ENCODE measurements at places on chromosomes 4 and X.
A peak's percentile ranks its signal among the peaks of the same experiment; 100 is the strongest.

DNA sequence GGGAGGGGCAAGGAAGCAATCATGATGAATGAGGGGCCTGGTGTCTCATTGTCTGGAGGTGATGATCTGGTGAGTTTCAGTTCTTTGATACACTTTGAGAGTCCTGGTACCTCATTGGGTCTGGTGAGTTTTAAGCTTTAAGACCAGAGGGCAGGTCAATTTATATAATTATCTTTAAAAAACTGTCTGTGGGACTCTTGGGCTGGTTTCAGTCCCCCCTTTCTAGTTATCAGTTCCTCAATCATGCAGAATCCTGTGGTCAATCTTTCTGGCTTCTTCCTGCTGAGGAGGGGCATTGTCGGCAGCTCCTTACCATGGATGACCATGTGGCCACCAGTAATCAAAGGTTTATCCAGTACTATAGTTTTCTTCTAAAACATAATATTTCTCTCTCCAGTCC is 789.1 kb downstream of the PCDH18 start:
- no peak for DNase-seq

DNA sequence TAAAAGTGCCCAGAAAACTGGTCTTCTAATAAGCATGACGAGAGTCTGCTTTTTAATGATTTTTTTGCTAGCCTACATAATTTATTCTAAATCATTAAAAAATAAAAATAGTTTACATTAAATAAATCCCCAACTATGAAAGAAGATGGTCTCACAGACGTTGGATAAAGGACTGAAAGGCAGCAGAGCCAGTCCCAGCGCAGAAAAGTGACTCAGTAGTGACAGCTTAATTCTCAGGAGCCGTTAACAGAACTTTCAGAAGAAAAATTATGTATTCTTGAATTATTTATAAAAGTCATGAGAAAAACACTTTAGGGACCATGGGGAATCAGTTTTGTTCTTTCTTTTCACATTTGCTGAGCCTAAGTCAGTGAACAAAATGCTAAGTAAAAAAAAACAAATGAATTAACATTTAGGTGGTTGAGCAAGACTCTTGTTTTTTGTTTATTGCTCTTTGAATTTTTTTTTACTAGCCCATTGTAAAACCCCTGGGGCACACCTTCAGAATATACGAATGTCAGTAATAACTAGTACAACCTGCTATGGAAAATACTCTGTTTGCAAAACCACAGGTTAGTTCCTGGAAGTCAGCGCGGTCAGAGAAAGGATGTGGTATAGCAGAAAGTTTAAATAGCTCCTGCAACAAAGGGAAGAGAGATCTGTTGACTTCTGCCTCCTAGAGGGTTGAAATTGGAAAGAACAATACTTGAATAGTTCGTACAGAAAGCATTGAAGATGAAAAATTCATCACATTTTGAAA is 50.4 kb upstream of the CCDC160 start:
- DNase-seq: peak; percentile 57

DNA sequence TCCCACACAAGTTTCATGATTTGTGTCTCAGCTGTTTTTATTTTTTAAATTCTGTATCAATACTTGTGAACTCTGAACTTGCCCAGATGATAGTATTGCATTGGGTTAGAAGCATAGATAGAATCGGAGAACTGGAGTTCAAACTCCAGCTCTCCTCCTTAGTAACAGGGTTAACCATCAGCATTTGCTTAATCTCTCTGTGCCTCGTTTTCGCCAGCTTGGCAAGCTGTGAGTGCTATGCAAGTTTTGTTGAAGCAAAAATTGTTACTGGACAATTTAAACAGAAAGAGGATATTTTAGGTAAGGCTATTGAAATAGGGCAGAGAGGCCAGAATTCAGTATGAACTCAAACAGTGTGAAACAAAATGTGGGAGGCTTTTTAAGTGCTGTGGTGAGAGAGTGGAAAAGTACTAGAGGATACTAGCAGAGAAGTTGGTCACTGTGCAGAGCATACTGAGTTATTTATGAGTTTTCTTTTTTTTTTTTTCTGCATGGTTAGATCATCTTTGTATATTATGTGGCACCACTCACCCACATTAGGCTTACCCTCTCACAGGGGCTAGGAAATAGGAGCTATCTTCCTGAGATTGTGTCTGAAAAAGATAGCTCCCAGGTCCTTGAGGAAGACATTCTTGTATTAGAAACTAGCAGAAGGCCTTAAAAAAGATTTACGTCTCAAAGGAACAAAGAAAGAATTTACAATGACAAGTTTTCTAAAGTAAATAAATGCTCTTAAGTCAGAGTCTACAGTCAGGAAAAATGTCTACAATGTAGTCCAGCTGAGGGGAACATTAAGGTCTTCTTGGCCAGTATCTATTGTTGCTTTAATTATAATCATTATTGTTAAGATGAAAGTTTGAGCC is 1126.6 kb downstream of the FAT4 start:
- no peak for DNase-seq

DNA sequence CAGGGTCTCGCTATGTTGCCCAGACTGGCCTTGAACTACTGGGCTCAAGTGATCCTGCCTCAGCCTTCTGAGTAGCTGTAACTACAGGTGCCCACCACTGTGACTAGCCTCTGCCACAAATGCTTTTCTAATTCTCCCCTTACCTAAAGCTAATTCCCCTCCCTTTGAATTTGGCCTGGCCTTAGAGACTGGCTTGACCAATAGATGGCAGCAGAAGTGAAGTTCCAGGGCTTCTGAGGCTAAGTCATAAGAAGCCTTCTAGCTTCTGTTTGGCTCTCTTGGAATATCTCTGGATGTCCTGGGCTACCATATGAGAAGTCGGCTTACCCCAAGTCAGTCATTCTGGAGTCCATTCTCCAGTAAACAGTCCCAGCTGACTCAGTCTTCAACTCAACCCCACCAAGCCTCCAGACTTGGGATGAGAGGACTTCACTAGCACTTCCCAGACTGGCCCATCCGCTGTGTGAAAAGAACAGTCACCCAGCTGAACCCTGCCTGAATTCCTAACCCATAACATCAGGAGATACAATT is 61.0 kb downstream of the HPRT1 start:
- no peak for DNase-seq

DNA sequence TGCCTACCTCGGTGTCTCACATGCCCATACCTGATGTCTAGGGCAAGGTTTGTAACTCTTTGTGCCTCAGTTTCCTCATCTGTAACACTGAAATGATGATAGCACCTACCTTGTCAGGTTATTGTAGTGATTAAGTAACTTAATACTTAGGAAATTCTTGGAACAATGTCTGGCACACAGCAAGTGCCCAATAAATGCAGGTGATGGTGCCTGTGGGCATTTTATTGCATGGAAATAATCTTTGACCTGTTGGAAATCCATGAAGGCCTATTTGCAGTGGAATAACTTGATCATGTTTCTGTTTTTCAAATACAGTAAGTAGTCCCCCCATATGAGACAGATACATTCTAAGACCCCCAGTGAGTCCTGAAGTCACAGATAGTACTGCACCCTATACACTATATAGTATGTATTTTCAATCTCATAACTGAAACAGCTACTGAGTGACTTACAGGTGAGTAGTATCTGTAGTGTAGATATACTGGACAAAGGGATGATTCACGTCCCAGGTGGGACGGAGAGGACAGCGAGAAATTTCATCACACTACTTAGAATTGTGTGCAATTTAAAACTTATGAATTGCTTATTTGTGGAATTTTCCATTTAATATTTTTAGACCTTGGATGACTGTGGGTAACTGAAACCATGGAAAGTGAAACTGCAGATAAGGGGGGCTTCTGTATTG is 42.1 kb downstream of the AFF1 start:
- no peak for DNase-seq

- no peak for DNase-seq
Observed at GRCh38 chr4:109378076-109378475, 55.5 kb upstream of the SEC24B start.

DNA sequence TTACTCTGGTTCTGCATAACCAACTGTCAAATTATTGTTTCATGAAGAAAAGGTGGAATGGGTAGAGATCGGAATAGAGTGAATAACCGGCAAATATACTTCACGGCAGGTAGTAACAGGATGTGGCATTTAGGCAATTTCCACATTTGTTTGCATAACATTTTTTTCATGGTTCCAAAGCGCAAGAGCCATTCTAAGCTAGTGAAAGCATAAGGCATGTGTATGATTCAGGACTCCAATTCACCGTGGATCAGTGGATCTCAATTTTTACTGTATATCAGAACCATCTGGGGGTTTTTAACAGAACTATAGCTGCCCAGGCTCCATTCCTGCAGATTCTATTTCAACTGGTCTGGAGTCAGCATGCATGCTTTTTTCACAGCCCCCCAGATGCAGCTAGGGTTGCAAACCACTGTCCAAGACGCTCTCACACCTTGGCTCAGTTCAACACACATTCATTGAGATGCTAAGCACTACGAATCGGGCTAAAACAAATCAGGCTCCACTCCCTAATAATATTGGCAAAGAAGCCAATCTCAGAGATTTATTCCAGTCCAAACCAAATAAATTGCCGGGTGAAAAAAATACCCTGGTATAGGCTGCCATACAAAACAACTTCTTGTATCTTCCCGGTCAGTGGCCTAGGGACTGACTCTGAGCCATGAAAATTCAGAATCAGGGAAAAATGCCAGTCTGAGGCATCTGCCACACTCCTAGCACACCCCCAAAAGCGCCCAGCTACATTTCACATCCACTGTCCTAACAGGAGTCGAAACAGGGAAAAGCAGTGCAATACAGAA is 30.0 kb downstream of the AFAP1 start:
- no peak for DNase-seq

- no peak for DNase-seq
Observed at GRCh38 chr4:130233377-130234047, 1137.6 kb downstream of the C4orf33 start.

DNA sequence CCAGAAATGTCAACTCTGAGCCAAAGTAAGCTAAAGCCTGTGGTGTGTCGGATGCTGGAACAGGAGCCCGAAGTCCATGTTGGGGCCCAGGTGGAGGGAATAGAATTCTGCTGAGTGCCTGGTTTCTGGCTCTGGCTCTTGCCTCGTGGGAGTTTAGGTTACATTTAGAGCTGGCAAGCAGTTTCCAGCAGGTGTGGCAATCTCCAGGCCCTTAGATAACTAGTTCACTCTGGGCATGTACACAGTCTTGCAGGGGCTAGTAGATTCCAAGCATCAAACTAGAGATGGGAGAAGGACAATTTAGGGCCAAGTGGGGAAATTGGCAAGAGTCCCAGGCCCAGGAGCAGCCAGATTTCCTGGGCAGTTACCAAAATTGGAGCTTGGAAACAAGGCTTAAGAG is 56.3 kb upstream of the STOX2 start:
- DNase-seq: no peak

DNA sequence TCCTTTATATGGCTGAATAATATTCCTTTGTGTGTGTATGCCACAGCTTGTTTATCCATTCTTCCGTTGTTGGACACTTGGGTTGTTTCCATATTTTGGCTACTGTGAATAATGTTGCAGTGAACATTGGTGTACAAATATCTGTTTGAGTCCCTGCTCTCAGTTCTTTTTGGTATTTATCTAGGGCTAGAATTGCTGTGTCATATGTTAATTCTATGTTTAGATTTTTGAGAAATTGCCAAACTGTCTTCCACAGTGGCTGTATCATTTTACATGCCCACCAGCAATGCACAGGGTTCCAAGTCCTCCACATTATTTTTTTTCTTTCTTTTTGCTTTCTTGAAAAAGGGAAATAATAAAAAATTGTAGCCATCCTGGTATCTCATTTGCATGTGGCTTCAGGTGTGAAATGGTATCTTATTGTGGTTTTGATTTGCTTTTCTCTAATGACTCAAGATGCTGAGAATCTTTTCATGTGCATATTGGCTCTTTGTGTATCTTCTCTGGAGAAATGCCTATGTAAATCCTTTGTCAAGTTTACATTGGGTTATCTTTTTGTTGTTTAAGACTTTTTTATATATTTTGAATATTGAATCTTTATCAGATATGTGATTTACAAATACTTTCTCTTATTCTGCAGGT is 129.7 kb downstream of the RAPGEF2 start:
- DNase-seq: no peak

DNA sequence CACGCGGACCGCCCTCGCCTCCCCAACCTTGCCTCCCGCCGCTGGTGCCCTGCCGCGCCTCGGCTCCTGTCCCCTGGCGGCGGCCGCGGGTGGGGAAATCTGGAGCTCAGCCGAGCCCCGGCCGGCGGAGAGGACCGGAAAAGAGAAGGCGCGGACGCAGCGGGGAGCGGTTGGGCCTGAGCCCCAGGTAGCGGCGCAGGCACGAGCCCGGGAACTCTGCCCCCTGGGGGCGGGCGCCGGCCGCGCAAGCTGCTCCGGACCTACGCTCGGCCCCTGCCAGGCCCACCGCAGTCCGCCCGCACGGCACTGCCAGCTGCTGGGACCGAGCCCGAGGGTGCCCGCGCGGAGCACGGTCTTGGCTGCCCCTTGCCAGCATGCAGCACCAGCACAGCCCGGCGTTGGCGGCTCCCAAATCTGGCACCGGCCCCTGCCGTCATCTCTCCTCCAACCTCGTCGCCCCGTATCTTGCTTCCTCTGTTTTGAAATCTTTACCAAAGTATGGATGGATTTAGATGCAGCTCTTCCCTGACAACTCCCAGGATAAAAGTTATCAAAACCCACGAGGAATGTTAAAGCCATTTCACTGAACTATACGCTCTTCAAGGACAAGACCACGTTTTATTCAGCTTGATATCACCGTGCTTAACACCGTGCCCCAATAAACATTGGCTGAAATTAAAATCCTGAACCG is at the start of gene PRSS12:
PRSS12 (minus strand) TSS at position 161 of the 691 bp plus-strand sequence. CDS start 283 bp downstream, outside the sequence.
- peak; percentile 81 for DNase-seq

DNA sequence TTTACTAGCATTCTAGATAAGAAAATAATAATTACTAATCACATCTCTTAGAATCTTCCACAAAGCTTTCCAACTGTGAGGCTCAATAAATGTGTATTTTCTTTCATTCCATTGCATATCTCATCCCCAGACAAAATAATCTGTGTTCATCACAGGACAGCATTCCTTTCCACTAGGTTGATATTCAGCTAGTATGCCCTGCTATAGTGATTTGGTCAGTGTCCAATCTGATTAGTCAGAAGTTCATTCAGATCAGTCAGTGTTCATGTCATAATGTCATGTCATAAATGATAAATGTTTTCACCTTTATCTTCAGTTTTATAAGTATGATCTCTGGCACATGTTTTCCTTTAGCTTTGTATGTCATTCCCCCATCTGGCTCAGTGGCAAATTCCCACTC is 611.4 kb downstream of the KCTD8 start:
- DNase-seq: no peak

DNA sequence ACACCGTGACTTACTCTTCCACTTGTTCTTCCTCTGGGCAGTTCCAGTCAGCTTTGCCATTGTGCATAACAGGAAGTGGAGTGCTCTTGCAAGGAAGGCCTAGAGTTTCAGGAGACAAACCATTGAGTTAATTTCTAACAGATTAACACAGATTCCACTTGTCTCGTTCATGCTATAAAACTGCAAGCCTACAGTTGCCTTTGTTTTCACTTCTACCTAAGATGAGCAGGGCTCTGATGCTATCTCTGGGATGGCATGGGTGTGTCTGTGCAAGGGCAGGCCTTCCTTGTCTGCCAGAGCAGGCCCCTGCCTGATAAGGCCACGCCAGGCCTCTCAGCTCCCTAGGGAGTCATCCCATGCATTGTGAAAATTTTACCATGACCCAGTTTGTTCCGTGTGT is 67.7 kb upstream of the PGRMC2 start:
- DNase-seq: no peak

- DNase-seq: no peak
Observed at GRCh38 chr4:71545168-71545567, 206.3 kb downstream of the SLC4A4 start.

- DNase-seq: no peak
Observed at GRCh38 chr4:2812612-2813354, 19.9 kb downstream of the SH3BP2 start.

GRCh38 chrX:150224676-150225075 is 138.4 kb upstream of the MAMLD1 start:
- DNase-seq: no peak
